Ovary (tissue), 10 donors: ENCODE measurements at places on chromosomes 5 and 9. TPM values are rescaled to one million over a fixed set of nuclear protein-coding genes. Genes with fewer than 3 reads are reported as not detected.

GRCh38 chr5:157459715-157460599, at the start of gene NIPAL4:
Gene NIPAL4, plus strand, starts transcription at chr5:157460213. Its CDS starts 108 bp downstream, at chr5:157460321.
- DNase-seq = peak; percentile 41

GRCh38 chr9:71638627-71639026, 129.7 kb downstream of the CEMIP2 start:
- no peak for DNase-seq

Gene SLC4A9
- 0.13 TPM for total RNA-seq

Gene BRD9
- total RNA-seq = 18.6 TPM

Gene CAVIN4
- total RNA-seq = 0.20 TPM
